Cardiac fibroblast (primary cell): ENCODE measurements at places on chromosomes 2 and 18.

DNA sequence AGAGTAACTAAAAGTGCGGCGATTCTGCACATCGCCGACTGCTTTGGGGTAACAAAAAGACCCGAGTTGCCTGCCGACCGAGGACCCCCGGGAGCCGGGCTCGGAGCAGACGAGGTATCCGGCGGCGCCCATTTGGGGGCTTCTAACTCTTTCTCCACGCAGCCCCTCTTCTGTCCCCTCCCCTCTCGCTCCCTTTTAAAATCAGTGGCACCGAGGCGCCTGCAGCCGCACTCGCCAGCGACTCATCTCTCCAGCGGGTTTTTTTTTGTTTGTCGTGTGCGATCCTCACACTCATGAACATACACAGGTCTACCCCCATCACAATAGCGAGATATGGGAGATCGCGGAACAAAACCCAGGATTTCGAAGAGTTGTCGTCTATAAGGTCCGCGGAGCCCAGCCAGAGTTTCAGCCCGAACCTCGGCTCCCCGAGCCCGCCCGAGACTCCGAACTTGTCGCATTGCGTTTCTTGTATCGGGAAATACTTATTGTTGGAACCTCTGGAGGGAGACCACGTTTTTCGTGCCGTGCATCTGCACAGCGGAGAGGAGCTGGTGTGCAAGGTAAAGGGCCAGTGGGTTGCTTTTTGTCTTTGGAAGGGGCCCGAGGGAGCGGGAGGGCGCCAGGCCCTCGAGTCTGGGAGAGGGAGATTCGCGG is 1.4 kb downstream of the TRIB2 start:
- DNase-seq: peak; percentile 52

DNA sequence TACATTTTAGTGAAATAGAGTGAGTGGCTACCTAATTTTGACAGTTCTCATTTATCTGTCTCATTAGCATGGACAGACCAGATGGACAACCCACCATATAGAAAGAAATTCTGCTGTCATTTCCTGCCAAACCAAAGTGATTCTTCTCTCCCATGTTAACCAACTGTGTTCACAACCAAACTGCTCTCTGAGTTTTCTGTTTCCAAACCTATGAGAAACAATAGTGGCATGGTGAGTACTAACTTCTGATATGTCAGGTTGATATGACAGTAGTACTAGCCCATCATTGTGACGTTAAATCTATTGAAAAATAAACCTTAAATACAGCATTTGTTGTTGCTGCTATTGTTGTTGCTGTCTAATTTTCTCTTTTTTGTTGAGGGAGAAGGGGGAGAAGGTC is 72.7 kb downstream of the IKZF2 start:
- no peak for DNase-seq

DNA sequence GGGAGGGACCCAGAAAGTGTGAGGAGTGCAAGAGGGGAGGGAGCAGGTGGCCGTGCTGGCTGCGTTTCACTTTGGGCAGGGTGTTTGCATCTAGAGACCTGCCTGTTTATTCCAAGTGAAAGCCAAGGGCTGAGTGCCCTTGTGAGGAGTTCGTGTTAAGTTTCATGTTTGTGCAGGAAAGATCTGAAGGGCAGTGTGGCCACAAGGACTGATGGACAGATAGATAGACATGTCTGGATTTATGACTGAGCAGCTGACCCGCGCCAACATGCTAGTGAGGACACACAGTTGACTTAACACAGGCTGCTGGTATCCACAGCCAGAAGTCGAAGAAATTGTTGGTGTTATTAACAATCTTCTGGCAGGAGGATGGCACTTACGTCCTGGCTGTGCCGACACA is 387.6 kb upstream of the TNP1 start:
- DNase-seq: no peak

DNA sequence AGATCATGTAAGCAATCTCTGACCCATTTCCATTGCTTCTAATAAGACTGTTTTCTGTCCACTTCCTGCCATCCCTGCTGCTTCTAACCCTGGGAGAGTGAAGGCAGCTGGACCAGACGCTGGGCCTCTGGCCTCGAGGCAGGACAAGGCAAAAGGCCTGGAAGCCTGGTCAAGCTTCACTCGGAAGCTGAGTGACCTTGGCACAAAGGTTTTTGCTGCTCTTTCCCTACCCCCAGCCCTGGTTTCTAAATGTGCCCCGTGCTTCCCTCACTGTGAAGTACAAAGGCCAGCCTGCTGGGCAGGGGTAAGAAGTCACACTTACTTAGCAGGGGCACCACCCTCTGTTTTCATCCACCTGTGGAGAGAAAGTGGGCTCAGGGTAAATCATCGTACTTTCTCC is 195.0 kb downstream of the TNS1 start:
- DNase-seq: no peak

DNA sequence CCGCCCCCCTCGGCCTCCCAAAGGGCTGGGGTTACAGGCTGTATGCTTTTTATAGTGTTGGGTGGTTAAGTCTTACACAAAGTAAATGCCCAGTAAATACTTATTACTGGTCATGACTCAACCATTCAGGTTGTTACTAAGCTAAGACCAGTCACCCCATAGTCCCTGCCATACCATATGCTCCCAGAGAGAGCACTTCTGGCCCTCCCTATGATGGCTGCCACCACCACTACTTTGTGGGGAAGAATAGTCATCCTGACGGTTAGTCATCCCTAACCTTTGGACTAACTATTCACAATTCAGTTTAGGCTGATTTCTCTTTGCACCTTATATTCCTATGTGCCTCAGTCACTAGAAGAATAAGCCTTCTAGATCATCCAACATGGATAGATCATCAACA is 42.0 kb upstream of the MSH2 start:
- peak; percentile 83 for DNase-seq

DNA sequence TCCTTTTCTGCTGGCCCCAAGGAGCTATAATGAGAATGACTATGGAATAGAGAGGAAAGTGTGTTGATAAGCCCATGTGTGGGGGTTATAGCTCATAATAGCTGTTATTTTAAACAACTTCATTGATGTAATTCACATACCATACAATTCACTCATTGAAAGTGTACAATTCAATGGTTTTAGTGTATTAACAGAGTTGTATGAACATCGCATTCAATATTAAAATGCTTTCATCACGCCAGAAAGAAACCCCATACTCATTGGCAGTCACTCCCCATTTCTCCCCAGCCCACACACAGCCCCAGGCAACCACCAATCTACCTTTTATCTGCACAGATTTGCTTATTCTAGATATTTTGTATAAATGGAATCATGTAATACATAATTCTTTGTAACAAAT is 139.6 kb upstream of the CYP1B1 start:
- no peak for DNase-seq

GRCh38 chr18:394262-394986 is 106.1 kb downstream of the COLEC12 start:
- no peak for DNase-seq

DNA sequence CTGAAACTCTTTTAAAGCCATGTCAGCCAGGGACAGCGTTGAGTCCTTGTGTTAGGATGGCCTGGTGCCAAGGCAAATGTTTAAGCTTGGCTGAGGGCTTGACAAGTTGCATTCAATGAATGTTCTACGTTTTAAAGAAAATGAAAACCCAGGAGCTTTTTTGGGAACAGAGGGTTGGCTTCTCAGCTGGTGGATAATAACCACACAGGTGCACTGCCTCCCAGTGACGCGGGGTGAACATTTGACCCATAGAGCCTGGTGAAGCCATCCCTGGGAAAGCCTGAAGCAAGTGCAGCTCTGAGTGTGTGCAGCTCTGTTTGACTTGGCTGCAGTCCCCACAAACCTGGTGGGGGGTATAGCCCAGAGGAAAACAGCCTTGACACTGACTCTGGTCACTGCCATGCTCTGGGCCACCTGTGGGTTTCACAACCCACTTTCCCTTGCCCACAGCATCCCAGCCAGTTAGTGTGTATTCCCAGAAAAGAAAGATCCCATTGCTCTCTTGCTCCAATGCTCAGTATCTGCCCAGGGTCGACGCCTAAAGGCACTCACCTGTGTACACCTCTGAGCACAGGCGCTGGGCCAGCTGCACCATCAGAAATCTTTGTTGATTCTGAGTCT is 874.9 kb downstream of the RNF144A start:
- DNase-seq: no peak

DNA sequence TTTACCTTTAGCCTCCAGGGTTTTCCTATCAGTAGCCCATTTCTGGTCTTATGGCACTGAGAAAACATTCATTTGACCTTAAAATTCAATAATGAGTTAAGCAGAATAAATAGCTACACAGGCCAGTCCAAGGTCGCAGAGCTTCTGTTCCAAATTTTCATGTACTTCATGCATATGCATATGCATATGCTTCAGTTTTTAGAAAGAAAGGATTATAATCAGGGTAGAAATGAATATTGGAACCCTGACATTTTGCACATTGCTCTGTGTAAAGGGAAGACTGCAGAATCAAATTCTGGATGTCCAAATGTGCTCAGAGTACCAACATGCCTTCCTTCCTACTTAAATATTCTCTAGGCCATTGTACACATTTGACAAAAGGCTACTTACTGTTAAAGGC is 104.9 kb downstream of the DPP4 start:
- DNase-seq: no peak

DNA sequence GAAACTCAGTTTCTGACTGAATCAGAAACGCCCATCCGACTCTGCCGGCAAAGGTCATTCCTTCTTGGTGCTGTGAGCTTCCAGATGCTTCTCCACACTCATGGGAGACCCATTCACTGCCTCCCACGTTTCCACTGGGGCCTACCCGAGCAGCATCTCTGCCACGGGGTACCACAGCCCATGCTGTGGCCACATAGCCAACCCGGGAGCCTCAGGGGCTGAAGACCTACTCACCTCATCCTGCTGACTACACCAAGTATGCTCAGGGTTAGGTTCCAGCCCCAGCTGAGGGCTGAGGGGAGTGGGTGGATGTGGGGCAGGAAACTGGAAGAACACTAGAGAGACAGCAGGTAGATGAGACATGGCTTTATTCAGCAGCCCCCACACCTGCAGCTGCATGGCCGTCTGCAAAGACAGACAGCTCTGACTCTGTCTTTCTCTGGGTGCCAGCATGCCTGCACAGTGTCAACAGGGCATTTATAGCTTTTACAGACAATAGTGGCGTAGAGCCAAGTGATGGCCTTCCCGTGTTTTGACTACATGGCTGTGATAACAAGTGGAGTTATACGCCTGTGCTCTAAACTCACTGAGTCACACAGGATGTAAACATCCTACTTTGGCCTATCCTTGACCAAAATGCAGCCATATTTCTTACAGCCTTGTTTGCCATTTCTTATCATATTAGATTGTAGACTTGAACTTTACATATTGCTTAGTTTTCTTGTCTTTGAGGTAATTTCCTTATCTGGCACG is 16.5 kb upstream of the KLHL23 start:
- DNase-seq: peak; percentile 48

DNA sequence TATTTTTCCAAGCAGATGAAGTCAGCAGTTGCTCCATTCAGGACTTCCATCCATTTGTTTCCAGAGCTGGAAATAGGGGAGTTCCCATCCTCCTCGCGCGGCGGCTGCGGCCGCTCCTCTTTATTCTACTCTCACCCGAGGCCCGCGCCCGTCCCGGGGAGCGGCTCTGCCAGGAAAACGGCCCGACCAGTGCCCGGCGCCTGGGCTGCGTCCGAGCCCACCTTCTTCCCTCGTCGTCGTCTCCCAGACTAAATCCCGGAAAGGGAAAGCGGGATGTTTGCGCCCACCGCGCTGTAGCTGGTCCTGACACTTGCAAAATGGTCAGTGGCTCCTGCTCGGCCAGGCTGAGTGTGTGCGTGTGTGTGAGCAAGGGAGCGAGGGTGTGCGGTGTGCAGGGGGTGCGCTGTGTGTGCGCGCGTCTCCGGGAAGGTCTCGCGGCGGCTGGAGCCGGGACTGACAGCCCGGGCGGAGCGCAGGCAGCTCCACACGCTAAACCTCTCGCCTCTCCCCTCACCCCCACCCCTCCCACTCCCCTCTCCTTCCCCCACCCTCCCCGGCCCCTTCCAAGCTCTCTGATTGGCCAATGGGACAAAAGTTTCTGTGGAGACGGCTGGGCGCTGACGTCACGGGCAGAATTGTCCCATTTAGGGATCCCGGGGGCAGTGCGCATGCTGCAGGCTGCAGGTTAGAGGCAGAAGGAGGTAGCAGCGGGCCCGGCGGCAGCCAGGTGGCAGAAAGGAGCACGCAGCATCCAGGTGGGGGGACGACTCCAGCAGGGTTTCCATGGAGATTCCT is at the start of gene NOL4:
NOL4 (minus strand) TSS at position 491 of the 795 bp plus-strand sequence. CDS start 1,660 bp downstream, outside the sequence.
- peak; percentile 0 for DNase-seq

DNA sequence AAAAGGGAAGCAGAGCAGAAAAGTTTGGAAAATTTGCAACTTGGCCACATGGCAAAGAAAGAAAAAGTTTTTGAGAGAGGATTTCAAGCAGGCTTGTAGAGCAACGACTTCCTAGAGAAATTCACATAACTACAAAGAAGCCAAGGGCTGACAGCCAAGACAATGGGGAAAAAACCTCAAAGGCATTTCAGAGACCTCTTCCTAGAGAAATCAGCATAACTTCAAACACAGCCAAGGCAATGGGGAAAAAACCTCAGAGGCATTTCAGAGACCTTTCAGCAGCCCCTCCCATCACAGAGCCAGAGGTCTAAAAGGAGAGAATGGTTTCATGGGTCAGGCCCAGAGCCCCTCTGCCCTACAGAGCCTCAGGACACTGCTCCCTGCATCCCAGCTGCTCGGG is 7.2 kb downstream of the ADI1 start:
- no peak for DNase-seq

DNA sequence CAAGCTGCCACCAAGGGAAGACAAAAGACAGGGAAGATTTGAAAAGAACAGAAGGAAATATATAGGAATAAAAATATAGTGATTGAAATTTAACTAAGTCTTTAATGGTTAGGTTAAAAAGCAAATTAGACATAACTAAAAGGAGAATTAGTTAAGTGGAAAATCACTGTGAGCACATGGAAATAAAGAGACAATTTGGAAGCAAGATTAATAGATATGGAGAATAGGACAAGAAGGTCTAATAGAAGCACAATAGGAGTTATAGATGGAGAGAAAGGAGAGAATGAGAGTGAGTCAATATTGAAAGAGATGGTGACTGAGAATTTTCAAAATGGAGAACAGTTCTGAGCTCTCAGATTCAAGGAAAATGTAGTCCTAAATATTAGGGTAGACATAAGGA is 176.9 kb downstream of the ASB1 start:
- no peak for DNase-seq

- DNase-seq: no peak
Measured at GRCh38 chr2:172213116-172213860, 110.6 kb upstream of the DLX2 start.

GRCh38 chr2:238387332-238387731 is 39.4 kb upstream of the ASB1 start:
- DNase-seq: peak; percentile 64

DNA sequence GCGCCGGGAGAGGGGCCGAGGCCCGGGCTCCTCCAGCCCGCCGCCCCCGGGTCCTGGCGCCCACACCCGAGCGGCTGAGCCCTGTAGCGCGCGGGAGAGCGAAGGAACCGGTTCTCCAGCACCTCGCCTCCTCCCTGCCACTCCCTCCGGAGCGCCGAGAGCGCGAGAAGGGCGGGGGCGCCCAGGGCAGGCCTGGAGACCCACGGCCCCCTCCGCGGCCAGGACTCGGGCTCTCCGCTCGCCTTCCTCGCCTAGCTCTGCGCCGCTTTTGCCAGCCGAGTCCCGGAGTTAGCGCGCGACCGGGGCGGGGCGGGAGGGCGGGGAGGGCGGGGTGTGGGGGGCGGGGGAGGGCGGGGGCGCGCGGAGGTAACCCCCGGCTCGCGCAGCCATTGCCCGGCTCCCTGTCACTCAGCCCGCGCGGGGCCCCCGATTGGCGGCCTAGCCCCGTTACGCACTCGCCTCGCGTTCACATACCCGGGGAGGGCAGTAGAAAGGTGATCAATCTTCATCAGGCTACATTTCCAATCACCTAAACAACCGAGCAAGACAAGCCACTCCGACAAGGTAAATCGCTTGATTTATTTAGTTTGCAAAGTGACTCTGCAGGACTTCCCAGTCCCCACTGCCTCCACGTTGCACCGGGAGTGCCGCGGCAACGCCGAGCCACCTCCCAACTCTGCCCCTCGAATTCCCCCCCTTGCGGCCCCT is at the start of gene OTX1:
OTX1 (plus strand) TSS at position 497 of the 708 bp plus-strand sequence. CDS start 2,161 bp downstream, outside the sequence.
- peak; percentile 49 for DNase-seq
